Posterior cingulate gyrus (tissue), 11 donors: ENCODE measurements at places on chromosomes 5 and 9.

- DNase-seq: no peak
Observed at GRCh38 chr9:126902210-126902609, 12.4 kb upstream of the RALGPS1 start.

- DNase-seq: no peak
Observed at GRCh38 chr5:14006823-14007520, 62.5 kb upstream of the DNAH5 start.

GRCh38 chr5:133998807-133999206 lies 6.0 kb downstream of the VDAC1 start:
- DNase-seq: no peak

DNA sequence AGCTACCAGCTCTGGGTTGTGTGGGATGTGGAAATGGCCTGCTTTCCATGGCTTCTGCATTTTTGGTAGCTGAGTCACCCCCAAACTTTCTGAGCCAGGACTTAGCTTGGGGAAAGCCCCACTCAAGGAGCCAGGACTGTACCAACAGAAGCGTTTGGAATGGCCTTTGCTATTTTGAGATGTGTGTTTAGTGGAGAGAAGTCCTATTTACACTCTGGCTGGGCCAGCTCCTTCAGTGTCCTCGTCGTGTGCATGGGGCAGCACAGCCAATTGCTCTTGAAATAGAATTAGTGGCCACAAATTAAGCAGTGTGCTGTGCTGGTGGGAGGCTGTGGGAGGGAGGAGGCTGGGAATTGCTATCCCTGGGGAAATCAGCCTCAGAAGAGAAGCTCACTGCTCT lies 51.6 kb downstream of the ENTREP1 start:
- DNase-seq: peak; percentile 82

GRCh38 chr9:95087659-95088242 lies 229.8 kb downstream of the FANCC start:
- DNase-seq: no peak

GRCh38 chr5:31733371-31733770 lies 94.4 kb downstream of the PDZD2 start:
- no peak for DNase-seq
